ENCODE measurements at places on chromosomes 4 and X.

- no peak for DNase-seq
These were observed 4.5 kb downstream of the VEGFC start for GRCh38 chr4:176788248-176788647.

GRCh38 chrX:10525381-10526120 is 94.8 kb downstream of the MID1 start:
- no peak for DNase-seq

- no peak for DNase-seq
These were observed 28.7 kb downstream of the IL13RA1 start for GRCh38 chrX:118756101-118756500.

- DNase-seq = no peak
These were observed 349.6 kb downstream of the GPAT3 start for GRCh38 chr4:83885256-83886182.

- DNase-seq = no peak
These were observed 44.0 kb downstream of the ABLIM2 start for GRCh38 chr4:8114456-8115202.

DNA sequence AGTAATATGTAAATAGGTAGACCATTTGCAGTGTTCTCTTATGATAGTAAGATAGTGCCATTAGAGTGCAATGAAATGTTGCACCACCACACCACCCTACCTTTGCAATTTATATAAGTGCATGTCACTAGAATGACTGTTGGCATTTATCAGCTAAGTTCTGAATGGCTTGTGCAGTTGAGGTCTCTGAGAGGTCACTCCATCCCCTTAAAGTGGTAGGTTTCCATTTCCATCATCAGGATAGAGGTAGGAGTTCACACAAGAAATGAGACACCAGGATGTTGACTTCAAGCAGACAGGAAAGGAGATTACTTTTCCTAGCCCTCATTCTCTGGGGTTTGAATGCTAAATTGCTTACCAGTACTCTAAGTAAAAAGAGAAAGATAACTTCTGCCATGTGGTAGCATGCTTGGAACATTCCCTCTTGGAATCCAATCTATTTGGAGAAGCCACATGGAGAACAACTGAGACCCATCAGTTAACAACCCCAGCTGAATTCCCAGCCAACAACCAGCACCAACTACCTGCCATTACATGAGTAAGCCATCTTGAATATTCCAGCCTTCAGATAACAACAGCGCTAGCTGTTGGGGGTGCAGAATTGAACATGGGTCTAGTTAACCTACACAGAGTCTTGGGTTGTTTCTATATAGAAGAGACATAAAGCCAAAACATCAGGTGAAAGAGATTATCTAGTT is 6.7 kb upstream of the LRBA start:
- no peak for DNase-seq

Measured in T-helper 22 cell (primary cell).